ENCODE measurements at places on chromosomes 7 and 10.

DNA sequence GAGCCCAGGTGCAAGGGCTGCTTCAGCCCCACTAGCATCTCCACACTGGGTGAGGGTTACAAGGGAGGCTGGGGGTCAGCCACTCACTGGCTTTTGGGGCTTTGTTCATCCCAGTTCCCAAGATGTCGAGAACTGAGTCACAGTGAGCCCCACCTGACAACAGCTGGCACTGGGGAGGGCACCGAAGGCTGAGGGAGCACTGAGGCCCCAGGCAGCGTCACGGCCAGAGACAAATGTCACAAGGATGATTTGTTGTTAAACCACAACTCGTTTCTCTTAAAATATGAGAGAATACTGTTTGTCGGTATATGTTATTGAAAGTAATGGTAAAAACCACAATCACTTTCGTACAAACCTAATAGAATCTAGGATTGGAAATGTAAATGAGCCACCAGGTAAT lies 219.9 kb downstream of the CELF2 start:
- DNase-seq, result no peak

DNA sequence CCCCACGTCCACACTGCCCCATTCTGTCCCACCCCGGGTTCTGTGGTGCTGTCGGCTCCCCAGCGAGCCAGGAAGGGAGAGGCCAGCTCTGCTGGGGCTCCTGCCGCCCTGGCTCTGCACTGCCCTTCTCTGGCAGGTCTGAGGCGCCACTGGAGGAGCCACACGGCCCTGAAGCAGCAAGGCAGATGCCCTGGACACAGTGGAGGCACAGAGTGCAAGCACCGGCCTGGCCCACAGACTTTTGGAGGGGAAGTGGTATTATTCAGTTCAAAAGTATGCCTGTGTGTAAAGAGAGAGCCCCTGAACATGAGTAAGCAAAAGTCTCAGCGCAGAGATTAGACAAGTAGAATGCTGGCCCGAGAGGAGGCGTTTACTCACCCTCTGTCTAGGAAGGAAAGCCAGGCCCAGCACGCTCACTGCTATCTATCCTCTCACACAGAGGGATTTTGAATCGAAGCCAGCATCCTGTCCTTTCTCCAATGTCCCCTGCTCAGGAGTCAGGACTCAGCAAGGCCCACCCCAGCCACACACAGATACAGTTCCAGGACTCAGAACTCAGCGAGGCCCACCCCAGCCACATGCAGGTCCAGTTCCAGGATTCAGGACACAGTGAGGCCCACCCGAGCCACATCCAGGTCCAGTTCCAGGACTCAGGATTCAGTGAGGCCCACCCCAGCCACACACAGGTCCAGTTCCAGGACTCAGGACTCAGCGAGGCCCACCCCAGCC lies 115.0 kb downstream of the EGFR start:
- peak; percentile 67 for DNase-seq

- DNase-seq, result no peak
Observed at GRCh38 chr10:34236931-34237330, 578.2 kb downstream of the PARD3 start.

GRCh38 chr10:32988604-32989003 lies 30.6 kb upstream of the ITGB1 start:
- DNase-seq, result no peak

- DNase-seq, result no peak
Observed at GRCh38 chr7:42162560-42163325, 74.3 kb downstream of the GLI3 start.

GRCh38 chr7:44145969-44146911 lies 5.1 kb upstream of the MYL7 start:
- peak; percentile 39 for DNase-seq

- no peak for DNase-seq
Observed at GRCh38 chr7:28685242-28685643, 272.9 kb downstream of the TRIL start.

- DNase-seq, result peak; percentile 33
Observed at GRCh38 chr10:126063353-126063791, 167.0 kb downstream of the FANK1 start.

- no peak for DNase-seq
Observed at GRCh38 chr7:149783386-149784250, 10.2 kb upstream of the ZNF467 start.

DNA sequence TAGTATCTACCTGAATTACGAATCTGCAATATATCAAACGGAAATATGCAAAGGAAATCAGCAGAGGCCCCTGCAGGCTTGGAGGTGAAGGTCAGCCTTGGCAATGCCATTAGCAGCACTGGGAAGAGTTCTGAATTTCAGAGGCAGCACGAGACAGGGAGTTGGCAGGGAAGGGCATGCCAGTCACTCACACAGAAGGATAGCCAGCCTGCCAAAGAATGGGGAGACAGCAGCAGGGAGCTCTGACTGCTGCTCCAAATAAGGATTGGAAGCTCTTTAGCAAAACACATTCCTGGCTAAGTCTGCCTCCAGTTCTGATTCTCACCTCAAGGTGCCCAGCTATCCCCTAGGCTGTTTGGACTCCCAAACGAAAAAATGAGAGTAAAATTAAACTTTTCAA lies 188.0 kb downstream of the PDE1C start:
- DNase-seq, result peak; percentile 11

DNA sequence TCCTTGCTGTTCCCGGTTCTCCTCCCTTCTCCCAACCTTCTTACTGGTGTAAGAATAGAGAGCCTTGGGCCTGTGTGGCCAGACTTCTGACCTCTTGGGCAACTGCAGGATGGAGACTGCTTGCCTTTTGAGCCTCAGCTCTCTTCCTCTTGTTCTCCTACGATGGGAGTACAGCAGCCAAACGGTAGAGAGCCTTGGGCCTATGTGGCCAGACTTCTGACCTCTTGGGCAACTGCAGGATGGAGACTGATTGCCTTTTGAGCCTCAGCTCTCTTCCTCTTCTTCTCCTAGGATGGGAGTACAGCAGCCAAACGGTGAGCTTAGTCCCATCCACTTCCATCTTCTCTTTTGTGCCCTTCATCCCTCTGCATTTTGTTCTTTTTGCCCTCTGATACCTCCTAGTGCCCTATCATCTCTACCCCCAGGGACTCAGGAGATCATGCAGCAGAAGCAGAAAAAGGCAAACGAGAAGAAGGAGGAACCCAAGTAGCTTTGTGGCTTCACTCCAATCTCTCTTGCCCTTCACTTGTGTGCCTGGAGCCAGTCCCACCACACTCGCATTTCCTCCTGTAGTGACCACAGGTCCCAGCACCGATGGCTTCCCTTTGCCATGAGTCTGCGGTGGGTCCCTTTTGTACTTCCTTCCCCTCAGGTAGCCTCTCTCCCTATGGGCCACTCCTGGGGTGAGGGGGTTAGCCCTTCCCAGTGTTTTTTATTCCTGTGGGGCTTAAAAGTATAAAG lies 15.3 kb downstream of the SLC25A13 start:
- no peak for DNase-seq

DNA sequence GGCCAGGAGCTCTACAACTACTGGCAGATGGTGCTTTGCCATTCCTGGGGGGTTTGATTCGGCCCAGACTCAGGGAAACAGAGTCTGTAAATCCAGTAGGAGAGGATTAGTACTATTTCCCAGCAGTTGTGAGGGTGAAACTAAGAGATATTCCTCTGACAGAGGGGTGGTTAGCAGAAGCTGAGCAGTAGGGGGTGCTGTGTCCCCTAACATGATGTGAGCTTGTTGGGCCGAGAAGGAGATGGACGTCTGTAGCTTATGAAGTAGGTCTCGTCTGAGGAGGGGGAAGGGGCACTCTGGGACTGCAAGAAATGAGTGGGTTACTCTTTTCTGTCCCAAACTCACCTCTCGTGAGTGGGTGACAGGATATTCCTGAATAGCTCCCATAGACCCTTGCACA lies 179.2 kb upstream of the MBL2 start:
- DNase-seq, result peak; percentile 28

GRCh38 chr10:76175533-76176165 lies 744.2 kb downstream of the LRMDA start:
- no peak for DNase-seq
